ENCODE measurements at places on chromosomes 2 and 18. TPM values are rescaled to one million over a fixed set of nuclear protein-coding genes. Genes with fewer than 3 reads are reported as not detected.

- DNase-seq, result peak; percentile 44
Measured at GRCh38 chr2:224379986-224380385, 21.9 kb downstream of the FAM124B start.

- DNase-seq, result peak; percentile 4
Measured at GRCh38 chr2:219168526-219168925, 1.3 kb downstream of the SLC23A3 start.

DYNC2LI1 gene
- 27.4 TPM for total RNA-seq

LRATD1 gene
- total RNA-seq, result 0.08 TPM

DNA sequence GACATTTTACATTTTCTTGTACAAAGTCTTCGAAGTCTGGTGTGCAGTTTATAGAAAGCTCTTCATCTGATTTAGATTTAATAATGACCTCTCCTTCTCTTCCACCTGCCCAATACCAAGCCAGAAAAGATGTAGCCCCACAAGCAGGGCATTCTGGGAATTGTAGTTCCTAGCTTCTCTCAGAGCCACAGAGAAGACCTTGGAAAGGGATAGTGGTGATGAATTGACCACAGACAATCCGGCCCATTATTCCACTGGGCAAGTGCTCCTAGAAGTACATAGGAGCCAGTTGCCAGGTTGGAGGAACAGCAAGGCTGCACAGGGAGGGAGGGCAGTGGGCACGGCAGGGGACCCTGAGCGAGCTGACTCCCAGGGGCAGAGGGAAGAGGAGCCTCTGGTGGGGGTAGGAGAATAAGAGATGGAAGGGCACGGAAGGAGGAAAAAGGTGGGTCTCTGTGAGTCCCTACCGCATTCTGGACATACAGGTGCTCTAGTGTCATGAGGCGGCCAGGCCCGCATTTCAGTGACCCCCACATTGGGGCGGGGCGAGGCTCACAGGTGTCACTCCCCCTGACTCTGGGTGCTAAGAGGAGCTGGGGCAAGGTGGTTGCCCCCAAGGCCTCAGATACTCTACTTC is 152.5 kb upstream of the HAAO start:
- DNase-seq, result no peak

Data from fibroblast of the aortic adventitia (primary cell).